ENCODE measurements at places on chromosomes 13 and 19. TPM values are rescaled to one million over a fixed set of nuclear protein-coding genes. Genes with fewer than 3 reads are reported as not detected.

The NDUFA11 gene
- 318 TPM for total RNA-seq

The SWSAP1 gene
- 1.5 TPM for total RNA-seq

The LRG1 gene
- 6.9 TPM for total RNA-seq

The PSPN gene
- 0.25 TPM for total RNA-seq

The PSG11 gene
- not detected for total RNA-seq

The ZFR2 gene
- not detected for total RNA-seq

The DZIP1 gene
- total RNA-seq, result 30.0 TPM

The LRP3 gene
- 20.6 TPM for total RNA-seq

The ANGPTL8 gene
- not detected for total RNA-seq

The CD320 gene
- 27.3 TPM for total RNA-seq

The FGF9 gene
- total RNA-seq, result 0.25 TPM

The PRRG2 gene
- total RNA-seq, result 5.4 TPM

The SERPINE3 gene
- not detected for total RNA-seq

The SIGLECL1 gene
- total RNA-seq, result not detected

The ZBTB32 gene
- total RNA-seq, result not detected

The BABAM1 gene
- total RNA-seq, result 59.7 TPM

The PSG6 gene
- total RNA-seq, result not detected

The RXFP2 gene
- not detected for total RNA-seq

The PCCA gene
- total RNA-seq, result 33.4 TPM

The GAPDHS gene
- total RNA-seq, result not detected

The IL12RB1 gene
- not detected for total RNA-seq

The CPB2 gene
- total RNA-seq, result not detected

Data from vagina (tissue), 2 donors.